ENCODE measurements at places on chromosomes 12 and 14.

GRCh38 chr12:124482901-124483799 lies 84.3 kb downstream of the NCOR2 start:
- DNase-seq, result no peak

GRCh38 chr14:94691660-94692034 lies 78.3 kb downstream of the GSC start:
- DNase-seq, result no peak

DNA sequence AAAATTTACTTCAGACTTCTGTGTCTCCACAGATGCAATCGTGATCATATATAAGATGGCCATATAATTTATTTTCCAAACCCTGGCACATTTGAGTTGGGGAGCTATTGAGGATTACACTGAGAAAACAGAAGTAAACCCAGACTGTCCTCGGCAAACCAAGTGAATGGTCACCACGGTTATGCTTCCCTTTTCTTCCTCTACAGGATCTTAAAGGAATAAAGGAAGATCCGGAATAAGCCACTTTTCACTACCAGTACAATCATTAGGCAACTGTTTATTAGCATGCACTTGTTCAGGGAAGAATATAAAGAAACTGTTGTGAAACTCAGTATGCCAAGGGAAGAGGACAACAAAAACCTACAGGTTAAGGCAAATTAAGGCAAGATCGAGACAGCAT lies 27.6 kb downstream of the SBNO1 start:
- no peak for DNase-seq

DNA sequence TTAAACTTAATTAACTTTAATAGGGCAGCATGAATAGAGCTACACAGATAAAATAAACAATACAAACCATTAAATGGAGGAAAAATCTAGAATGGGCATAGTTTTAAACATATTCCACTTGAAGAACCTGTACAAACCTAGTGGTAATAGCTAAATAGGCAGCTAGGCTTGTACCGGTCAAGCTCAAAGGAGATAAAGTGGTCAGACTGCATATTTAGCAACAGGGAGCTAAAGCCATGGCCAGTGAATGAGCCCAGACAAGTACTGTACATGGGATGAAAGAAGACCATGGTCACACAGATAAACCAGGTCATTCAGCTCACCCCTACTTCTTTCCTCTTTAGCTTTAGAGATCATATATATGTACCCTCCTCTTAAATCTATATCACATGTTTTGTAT lies 186.6 kb upstream of the KRR1 start:
- no peak for DNase-seq

Measured in naive thymus-derived CD8-positive, alpha-beta T cell (primary cell).